ENCODE measurements at places on chromosomes 2 and 18.

DNA sequence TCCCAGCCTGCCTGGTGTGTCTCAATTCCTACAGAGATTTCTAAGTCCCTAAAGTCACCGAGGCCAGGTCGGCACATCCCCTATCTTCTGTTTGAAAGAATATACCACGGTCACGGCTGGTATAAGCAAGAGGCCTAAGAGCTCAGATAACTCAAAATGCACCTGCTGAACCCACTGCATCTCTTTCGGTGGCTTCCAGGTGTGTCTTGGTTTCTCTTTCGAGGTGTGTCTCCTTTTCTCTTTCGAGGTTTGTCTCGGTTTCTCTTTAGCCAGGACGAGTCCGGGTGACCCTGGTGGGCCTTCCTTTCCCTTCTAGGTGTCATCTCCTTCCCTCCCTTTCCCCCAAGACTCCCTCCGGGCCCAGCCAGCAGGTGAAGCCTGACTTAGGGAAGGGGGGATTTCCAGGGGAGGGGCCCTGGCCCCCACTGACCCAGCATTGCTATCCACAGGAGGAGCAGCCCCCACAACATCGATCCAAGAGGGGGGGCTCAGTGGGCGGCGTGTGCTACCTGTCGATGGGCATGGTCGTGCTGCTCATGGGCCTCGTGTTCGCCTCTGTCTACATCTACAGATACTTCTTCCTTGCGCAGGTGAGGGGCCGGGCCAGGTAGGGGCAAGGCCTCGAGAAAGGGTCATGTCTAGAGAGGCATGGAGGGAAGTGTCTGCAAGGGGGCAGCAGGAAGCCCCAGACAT lies 8.4 kb downstream of the ITM2C start:
- no peak for DNase-seq

DNA sequence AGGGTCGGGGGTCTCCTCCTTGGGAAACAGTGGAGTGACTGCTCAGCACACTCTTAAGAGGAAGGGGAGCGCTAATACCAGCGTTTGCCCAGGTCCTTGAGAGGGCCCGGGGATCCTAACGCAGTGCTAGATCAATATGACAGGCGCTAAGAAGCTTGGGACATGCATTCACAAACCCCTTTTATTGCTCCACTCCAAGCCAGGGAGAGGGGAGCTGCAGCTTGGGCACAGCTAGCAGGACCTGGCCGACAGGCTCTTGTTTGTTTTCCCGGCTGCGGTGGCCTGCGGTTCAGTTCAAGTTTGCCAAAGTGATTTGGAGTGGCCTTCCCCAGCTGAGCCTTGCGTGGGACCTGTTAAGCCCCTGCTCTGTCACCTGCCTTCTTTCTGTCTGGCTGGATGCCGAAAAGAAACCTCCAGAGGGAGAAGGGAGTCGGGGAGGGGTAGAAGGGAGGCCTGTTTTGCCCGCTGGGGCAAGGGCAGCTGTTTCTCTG lies 152.1 kb downstream of the GLI2 start:
- peak; percentile 27 for DNase-seq

- DNase-seq, result no peak
Measured at GRCh38 chr2:56267415-56267788, 83.6 kb downstream of the CCDC85A start.

- no peak for DNase-seq
Measured at GRCh38 chr2:198630384-198630783, 826.0 kb downstream of the PLCL1 start.
